ENCODE measurements at places on chromosomes 6 and 20.

DNA sequence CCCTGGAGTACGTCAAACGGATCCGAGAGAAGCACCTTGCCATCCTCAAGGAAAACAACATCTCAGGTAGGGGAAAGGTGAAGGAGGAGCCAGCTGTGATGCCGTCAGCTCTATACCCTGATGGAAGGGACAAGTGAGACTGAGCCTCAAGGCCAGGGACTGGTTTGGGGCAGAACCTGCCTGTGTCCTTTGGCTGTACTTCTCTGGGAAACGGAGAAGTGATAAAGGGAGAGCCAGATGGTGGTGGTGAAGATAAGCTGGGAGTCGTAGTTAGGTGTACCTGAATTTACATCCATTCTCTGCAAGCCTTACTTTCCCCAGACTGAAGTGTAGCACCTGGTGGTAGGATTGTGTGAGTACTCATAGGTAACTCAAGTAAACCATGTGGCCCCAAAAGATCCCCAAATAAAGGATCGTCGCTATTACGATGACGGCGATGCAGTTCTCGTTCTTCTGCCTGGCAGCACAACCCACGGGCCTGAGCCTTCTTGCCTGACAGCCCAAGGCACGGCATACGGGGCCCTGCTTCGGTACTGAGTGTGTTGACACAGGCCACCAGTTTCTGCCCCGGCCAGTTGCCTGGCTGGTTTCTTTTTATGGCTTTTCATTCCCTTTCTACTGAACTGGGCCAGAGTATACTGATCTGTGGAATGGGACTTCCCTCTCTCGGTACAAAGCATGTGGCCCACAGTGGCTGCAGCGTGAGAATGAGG lies 10.6 kb downstream of the PCIF1 start:
- DNase-seq: no peak

DNA sequence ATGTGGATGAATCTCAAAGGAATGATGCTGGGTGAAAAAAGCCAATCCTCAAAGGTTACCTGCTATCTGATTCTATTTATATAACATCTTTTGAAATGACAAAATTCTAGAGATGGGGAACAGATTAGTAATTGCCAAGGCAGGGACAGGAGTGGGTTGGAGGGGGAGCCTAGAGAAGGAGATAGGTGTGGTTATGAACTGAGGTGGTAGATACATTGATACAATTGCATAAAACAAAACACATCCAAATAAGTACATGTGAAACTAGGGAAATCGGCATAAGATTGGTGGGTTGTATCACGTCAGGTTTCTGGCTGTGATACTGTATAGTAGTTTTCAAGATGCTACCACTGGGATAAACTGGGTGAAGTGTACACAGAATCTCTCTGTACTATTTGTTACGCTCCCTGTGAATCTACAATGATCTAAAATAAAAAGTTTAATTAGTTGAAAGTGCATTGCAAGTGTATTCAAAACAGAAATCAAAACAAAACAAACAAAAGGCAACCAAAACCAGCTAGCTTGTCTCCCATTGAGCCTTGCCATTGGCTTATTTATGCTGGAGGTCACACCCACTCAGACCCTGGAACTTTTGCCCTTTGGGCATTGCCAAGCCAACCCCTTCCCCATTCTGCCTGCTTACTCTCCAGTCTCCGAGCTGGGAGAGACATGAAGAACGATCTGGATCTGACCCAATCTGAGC lies 27.8 kb downstream of the PPP1R16B start:
- peak; percentile 46 for DNase-seq

DNA sequence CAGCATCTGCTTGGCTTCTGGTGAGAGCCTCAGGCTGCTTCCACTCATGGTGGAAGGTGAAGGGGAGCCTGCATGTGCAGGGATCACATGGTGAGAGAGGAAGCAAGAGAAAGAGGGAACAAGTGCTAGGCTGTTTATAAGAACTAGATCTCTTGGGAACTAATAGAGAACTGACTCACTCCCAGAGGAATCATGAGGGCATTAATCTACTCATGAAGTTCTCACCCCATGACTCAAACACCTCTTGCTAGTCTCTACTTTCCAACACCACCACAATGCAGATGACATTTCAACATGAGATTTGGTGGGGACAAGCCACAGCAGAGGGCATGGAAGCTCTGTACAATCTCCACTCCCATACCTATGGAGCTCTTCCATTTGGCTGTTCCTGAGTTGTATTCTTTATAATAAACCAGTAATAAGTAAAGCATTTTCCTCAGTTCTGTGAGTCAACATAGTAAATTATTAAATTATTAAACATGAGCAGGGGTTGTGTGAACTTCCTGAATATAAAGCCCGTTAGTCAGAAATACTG lies 524.1 kb upstream of the NRSN1 start:
- DNase-seq: no peak

DNA sequence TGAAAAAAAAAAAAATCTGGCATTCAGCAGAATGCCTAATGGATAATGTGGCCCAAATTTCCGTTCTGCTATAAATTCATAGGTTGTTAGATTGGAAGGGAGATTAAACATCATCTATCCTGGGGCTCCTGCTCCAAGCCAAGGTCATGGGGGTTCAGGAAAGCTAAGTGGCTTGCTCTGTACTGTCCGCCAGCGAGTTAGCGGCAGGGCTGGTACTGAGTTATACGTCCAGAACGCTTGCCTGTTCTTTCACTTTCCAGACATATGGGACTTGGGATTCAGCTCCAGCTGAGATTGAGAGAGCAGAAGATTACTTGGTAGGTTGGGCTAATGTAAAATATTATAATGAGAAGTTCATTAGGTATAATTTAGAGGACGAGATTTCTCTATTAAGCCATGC lies 858 bp downstream of the RWDD1 start:
- peak; percentile 16 for DNase-seq

GRCh38 chr20:50859161-50859560 lies 64.3 kb downstream of the BCAS4 start:
- no peak for DNase-seq

DNA sequence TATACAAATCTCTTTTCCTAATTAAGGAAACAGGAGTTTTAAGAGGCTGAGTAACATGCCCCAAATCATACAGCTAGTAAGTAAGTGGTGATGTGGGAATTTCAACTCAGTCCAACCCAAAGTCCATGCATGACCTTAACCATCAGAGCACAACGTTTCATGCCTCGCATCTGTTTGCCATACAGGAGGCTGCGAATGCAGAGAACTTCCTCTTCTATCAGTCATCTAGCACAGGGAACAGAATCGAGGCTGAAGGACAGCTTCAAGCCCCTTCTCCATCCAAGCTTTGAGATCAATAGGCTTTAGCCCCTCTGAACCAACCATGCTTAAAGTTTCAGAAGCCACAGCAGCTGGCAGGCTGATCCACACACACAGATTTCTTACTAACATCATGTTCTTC lies 113.2 kb downstream of the MAFB start:
- no peak for DNase-seq

DNA sequence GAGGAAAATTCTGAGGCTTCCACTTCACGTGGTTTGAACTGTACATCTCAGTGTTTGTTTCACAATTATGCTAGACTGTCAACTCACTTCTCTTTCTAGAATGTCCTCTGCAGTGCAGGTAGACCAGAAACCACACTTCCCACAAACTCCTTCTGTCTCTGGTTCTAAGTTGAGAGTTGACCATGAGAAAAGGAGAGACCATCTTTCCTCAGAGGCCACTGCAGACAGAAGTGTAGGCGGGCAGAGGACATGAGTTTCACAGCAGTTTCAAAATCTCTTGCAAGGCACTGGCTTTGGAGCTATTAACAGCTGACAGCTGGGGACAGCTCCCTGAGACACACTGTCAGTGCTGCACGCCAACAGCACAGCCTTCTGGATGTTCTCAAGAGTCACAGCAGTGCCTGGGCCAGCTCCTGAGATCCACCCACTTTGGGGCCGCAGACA lies 55.4 kb upstream of the MOXD1 start:
- DNase-seq: no peak

- peak; percentile 83 for DNase-seq
These were observed 29.6 kb downstream of the SRSF3 start for GRCh38 chr6:36623547-36624459.

- no peak for DNase-seq
These were observed 14.8 kb upstream of the HLA-DRB1 start for GRCh38 chr6:32604434-32604877.

GRCh38 chr6:38955861-38956260 lies 92.7 kb upstream of the GLP1R start:
- DNase-seq: no peak

DNA sequence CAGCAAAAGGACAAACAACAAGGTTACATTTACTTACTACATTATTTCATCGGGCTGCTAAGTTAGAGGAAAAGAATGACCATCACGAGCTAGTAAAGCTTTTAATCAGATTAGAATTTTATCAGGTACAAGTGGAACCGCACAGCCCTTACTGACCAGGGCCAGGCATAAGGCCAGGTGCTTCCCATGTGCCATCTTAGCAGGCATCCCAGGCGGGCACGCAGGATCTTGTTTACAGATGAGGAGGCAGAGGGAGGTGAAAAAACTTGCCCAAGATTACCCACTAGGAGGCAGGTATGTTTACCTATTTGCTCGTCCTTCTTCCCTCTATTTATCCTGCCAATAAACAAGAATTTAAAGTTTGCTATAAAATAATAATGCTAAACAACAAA lies 10.7 kb downstream of the EZR start:
- DNase-seq: no peak

DNA sequence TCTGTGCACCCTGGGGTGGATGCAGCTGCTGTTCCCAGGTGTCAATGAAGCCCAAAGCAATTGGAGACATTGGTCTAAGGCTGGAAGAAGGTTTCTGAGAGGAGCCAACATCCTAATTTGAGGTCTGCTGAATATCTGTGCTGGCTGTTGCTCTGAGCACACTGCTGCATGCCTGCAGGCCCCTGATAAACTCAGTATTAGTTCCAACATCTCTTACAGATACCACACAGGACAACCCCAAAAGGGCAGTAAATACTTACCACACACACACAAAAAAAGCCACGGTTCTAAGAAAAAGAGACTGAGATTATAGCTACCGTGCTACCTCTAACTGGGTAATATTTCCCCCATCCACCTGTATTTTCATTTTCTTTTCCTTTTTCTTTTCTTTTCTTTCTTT lies 164.3 kb upstream of the SOX4 start:
- DNase-seq: no peak

- DNase-seq: no peak
These were observed 76.7 kb downstream of the PREP start for GRCh38 chr6:105326216-105326615.

- no peak for DNase-seq
These were observed 86.9 kb downstream of the MLIP start for GRCh38 chr6:54198134-54198533.

- DNase-seq: no peak
These were observed 100.5 kb upstream of the SUPT3H start for GRCh38 chr6:45478240-45478639.

DNA sequence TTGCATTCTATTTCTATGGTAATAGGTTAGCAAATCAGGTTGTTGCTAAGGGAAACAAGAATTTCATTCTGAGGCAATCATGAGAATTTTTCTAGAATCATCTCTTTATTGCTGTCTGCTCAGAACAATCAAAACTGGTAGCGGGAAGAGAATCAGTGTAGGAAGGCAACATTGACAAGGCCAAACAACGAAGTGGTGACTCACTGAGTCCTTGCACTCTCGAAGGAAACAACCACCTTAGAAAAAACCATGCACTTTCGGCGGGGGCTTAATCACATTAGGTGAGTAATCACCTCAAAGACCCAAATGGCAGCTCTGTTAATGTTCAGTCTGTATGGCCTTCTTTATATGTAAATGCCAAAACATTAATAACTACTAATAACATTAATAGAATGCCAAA lies 78.8 kb upstream of the MAP7 start:
- no peak for DNase-seq

DNA sequence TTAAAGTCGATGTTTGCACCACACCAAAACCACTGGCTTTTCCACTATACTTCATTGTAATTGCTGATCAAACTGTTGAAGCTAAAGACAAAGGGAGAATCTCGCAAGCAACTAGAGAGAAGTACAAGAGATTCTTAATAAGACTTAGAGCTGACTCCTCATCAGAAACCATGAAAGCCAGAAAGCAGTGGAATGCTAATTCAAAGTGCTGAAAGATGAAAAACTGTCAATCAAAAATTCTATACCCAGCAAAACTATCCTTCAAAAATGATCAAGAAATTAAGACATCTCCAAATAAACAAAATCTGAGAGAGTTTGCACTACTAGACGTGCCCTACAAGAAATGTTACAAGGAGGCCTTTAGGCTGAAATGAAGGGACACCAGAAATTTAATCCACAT lies 52.6 kb downstream of the CD83 start:
- no peak for DNase-seq

DNA sequence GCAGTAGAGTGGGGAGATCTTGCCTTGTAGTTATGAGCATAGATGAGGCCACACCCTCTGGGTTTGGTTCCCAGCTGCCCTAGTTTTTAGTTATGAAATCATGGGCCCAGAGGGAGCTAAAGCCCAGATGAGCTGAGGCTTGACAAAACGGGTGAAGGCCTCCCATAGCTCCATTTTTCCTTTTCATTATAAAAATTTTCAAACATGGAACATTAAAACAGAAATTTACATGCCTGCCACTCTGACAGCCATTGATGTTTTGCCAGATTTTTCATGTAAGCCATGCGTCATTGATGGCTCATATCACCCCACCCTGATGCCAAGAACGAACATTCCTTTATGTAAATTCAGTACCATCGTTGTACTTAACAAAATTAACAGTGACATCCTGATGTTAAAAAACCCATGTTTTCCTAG lies 67.9 kb downstream of the IGF2R start:
- no peak for DNase-seq

GRCh38 chr6:11987386-11987785 lies 24.7 kb upstream of the HIVEP1 start:
- no peak for DNase-seq

- no peak for DNase-seq
These were observed 49.7 kb downstream of the OR2B2 start for GRCh38 chr6:27862396-27863066.

- no peak for DNase-seq
These were observed 13.0 kb downstream of the GFOD1 start for GRCh38 chr6:13474360-13474759.

GRCh38 chr6:165096868-165097267 lies 212.5 kb downstream of the C6orf118 start:
- DNase-seq: no peak

DNA sequence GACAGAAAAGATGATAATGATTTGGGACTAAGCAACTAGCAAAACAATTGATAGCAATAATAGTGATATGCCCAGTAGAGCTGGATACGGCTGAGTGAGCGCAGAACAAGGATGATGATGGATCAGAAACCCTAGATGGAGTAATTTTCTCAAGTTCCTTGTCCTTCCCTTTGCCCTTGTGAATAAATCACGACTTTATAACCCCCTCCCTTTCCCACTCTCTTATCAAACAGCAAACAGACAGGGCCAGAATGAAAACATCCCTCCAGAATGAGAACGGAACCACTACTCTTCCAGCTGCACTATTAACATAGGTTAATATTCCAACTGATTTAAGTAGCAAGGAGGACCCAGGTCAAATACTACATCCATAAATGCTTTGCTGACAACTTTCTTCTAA lies 1.3 kb upstream of the MTFR2 start:
- DNase-seq: no peak

- peak; percentile 26 for DNase-seq
These were observed 90.7 kb upstream of the ARID1B start for GRCh38 chr6:156686301-156686994.

- DNase-seq: no peak
These were observed 258.9 kb downstream of the GJA1 start for GRCh38 chr6:121694389-121694788.
